ENCODE measurements at places on chromosomes 7 and 10.

DNA sequence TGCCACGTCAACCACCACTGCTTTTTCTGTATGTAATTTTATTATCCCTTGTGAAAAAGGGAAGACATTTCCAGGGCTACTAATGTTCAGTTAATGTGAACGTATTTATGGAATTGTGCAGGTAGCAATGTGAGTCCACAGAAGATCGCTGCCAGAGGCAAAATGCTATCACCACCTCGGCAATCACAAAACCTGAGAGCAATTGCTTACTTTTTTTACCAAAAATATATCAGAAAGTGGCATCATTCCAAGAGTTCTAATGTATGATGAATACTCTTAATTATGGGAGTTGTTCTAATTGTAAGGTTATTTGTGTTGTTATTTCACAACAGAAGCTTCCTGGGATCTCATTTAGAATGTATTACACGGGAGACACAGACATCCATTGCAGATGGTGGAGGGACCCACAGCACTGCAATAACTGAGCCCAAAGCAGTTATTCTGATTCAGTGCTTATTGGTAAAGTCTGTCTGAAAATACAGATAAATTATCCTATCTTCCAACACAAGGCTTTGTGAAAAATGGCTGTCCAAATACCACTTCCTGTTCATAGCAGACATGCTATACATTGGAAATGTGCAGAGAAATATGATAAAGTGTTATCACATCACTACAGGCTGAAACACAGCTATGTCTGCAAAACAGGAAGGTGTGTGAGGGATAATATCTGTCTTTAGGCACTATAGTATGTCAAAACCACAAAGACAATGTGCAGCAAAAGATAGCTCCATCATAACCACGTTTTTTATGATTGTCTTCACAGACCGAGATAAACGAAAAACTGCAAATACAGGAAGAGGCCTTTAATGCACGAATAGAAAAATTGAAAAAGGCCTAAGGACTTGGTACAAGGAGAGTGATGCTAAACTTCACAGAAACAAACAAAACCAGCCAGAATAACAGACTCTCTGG is 102.7 kb downstream of the CABCOCO1 start:
- DNase-seq, result no peak

GRCh38 chr7:43693687-43694398 is 35.5 kb downstream of the COA1 start:
- no peak for DNase-seq

- no peak for DNase-seq
These were observed 16.6 kb downstream of the PLAC9 start for GRCh38 chr10:80149123-80149522.

DNA sequence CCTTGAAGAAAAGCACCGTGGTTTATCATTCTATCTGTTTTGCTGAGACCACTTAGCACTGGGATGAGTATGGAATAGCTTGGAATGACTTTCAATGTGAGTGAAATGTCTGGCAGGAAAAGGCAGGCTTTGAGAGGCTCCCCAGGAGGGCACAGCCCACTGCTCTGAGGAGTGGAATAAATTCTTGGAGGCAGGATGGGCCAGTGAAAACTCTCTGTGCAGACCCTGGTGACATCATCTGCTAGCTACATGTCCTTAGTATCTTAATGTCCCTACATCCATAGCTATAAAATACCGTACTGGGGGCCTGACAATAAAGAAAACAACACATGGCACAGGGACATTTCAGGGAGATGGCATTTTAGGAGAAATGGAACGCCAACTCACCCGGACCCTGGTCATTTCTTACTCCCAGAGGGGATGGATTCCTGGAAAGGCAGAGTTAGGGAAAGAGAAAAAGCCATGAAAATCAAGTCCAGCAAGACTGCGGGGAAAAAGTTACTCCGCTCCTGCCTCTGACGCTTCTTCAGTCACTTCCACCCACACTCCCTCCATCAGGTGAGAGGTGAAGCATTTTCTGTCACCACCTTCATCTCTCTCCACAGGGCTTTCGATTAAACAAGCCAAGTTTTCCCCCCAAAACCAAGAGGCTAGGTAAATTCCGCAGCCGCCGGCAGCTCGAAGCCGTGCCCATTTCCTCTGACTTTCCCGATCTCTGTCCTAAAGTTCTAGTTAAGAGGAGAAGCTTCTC is 991 bp downstream of the ZNF239 start:
- DNase-seq, result no peak

DNA sequence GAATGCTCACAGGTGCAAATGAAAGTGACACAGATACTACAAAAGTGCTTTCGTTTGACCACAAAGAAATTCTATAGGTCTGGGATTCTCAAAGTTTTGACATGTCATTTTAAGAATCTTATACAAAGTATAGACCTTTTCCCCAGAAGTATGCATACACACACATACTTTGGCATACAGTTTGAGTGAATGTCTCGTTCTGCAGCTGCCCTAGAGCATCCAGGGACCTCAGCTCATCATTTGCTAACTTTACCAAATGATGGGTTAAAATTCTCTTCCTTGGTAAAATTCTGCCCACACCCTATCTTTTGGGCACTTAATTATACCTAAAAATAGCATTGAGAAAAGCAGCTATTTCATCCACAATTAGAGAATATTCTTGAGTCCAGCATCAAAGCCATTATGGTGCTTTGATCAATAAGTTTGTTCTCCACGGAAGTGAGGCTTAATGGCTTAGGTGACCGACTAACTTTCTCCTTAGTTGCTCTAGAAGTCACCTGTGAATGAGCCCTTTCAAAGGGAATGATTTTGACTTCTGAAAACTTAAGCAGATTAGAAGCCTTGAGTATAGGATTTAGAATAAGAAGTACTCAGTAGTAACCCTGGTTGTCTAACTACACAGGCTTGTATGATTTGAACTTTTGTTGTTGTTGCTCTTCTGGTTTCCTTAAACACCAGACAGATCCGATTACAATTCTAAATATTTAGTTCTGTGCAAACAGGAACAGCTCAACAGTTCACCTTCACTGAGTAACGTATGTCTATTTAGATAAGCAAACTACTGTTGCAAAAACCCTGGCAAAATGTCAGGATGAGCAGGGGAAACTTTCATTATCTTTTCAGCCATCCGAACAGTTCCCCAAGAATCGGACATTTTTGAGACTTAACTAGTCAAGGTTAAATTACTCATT is 70.6 kb downstream of the CNNM2 start:
- DNase-seq, result no peak

DNA sequence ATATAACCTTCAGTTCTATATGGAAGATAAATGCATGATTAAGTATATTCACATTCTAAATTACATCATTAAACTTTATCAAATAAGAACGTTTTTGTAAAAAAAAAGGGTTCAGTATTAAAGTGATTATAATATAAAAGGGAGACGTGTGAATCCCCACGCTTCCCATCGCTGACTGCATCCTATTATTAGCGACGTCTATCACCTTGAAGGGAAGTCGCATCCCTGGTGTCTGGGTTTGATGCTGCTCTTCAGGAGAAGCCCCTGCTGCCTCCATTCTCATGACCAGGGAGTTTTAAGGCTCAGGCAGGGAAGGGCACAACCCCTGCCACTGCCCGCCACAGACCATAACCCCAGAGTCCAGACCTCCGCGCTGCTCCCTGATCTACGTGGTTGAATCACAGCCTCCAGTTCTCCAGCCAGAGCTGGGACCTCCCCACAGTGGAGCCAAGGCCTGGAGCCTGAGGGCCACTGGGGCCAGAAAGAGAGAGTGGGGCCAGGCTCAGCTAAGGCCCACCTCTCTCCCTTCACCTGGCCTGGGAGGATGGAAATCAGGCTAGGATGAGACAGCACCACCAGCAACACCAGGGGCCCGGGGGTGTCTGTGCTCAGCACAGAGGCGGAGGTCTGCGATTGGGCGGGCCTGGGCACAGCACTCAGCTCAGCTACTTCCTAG is 130.6 kb downstream of the TCERG1L start:
- DNase-seq, result no peak

DNA sequence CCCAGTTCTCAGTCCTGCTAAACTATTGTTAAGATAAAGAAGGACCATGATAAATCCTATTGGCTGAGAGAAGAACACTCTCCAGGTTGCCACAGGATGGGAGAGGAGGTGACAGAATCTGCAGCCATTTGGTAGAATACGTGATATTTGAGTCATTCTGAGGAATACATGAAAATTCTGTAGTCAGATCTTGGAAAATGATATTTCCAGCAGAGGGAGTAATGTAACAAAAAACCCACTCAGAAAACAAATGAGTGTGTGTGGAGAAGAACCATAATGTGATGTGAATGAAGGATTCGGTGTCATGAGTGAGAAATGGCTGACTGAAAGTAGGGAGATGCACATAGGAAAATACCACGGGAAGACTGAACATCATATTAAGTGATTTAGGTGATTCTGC is 128.5 kb upstream of the PFKP start:
- DNase-seq, result no peak

GRCh38 chr10:71078454-71079145 is 133.8 kb upstream of the UNC5B start:
- DNase-seq, result no peak

GRCh38 chr10:131290781-131291180 is 20.7 kb downstream of the TCERG1L start:
- no peak for DNase-seq

GRCh38 chr7:141436575-141437075 is 114.6 kb upstream of the AGK start:
- no peak for DNase-seq

- no peak for DNase-seq
These were observed 6.2 kb upstream of the RRP12 start for GRCh38 chr10:97407211-97407951.

DNA sequence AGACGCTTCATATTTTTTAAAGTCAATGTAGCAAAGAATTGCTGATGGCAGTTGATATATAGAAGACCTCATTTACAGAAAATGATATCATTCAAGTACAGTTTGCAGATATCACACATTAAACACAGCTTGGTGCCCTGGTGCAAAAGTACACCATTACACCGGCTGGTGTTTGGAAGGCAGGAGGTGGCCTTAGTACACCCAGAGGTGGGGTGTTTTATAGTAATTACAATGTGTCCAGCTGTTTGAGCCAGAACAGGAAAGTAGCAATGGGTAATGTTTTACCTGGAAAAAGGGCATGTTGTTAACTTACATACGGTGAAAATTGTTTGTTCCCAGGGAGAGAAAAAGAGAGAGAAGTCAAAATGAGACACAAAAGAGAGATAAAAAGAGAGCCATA is 103.0 kb upstream of the YAE1 start:
- DNase-seq, result no peak

- DNase-seq, result no peak
These were observed 86.5 kb downstream of the RELN start for GRCh38 chr7:103902917-103903316.

DNA sequence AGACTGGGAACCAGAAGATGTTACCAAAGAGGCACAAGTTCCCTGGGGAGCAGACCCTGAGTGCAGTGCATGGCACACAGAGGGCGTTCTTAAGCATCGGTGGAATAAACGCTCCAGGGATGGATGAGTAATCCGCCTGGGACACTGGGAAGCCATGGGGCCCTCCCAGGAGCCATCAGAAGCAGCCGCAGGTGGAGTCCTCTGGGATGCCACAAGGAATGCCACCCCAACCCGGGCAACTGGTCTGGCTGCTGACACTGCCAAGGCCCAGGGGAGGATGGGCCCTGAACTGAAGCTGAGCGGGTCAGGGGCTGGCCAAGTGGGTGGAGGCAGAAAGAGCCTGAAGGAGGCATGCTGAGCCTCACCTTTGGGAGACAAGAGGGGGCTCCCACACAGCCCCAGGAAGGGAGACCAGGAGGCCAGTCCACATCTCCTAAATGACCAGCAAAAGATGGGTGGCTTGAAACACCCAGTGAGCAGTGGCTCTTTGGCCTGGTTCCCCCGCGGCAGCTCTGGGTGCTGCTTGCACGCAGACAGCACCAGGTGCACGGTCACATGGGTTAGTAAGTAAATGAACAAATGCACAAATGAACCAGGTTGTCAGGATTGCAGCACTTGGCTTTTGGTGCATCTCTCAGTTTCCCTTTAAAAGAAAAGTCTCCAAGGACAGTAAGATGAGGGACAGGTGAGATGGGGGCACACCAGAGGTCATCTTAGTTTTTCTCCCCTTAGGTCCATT is 141.3 kb upstream of the ZMIZ1 start:
- no peak for DNase-seq

- DNase-seq, result no peak
These were observed 1020.0 kb upstream of the GHITM start for GRCh38 chr10:83119346-83119745.

DNA sequence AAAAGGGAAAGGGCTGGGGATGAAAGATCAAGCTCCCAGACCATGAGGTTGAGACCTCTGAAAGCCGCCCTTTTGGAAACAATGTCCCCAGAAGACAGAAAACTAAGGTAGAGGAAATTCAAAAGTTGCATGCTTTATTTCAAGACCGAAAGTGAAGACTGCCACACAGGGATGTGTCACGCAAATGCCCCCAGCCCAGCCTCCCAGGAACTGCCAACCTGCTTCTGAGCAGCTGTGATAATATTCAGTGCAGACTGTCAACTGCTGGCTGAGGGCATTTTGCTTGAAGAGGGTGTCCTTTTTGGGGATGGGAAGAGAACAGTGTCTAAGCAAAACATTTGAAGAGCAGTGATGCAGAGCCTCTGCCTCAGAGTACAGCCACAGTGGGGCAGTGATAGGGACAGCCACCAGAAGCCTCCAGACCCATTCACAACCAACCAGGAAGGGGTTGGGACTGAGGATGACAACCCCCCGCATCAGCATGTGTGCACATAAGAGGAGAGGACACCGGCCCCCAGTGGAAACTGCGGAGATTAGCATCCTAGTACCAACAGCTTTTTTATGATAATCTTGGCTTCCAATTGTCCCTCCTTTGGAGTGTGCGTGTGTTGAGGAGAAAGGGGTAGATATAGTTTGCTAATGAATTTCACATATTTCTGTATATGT is 34.7 kb upstream of the NFE2L3 start:
- DNase-seq, result no peak

DNA sequence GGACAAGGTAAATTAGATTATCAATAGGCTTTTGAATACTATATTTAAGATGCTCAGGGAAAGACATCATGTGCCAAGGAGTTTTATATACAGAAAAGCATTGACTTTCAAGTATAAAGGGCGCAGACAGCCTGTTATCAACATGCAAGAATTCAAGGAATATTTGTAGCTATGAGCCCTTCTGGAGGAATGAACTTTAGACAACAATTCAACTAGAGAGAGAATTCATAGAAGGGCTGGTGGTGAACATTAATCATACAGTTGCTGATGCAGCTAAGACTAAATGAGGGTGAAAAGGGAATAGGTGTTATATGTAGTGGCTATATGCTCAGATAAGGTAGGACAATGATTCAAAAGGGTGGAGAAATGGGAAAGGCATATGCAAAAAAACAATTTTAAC is 41.2 kb downstream of the AOAH start:
- no peak for DNase-seq

GRCh38 chr7:154505362-154505761 is 453.2 kb downstream of the DPP6 start:
- DNase-seq, result no peak

GRCh38 chr7:24665564-24666294 is 91.5 kb downstream of the GSDME start:
- peak; percentile 17 for DNase-seq

DNA sequence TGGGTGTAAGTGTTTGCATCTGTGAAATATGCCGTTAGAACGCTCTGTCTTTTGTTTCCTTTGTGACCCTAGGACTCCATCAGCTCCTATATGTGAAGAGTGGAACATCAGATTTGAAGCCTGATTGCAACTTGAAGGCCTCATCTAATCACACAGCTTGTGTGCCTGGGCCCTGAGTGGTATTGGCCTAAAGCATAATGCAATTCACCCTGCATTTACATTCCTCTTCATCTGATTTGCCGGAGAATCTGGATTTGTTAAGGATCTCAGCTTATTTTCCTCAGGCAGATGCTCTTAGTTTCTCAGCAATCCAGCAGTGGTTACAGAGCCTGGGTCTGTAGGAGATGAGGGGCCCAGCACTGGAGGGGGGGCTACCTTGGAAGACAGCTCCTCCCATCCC is 183.2 kb upstream of the ITGB1 start:
- DNase-seq, result no peak

GRCh38 chr10:1938317-1938716 is 201.0 kb upstream of the ADARB2 start:
- DNase-seq, result peak; percentile 34
